ENCODE measurements at places on chromosomes 16 and 17. TPM values are rescaled to one million over a fixed set of nuclear protein-coding genes. Genes with fewer than 3 reads are reported as not detected.

Gene CDYL2
- total RNA-seq: 2.9 TPM

DNA sequence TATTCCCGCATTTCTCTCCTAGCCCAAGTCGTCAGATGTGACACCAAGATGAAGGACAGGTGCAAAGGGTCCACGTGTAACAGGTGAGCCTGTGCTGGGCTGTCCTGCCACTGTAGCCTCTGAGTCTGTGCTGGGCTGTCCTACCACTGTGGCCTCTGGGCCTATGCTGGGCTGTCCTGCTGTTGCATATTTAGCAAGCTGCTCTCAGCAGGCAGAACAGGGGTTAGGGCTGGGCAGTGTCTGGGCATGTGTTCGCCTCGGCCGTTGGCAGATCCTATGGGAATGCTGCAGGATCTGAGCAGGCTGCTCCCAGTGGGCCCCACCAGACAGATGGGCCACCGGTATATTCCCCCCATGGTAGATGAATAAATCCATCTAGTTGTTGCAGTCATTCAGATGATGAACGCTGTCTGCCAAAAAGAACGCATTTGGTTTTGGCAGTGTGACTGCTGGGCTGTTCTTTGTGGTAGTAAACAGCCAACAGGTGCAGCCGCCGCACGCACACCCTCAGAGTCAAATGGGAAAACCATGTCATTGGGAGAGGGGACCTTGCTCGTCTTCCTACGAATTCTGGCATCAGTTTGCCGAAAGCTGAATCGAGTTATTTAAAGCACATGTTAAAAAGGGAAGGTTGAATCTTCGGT lies 49.2 kb downstream of the CRISPLD2 start:
- H3K27ac ChIP-seq: no peak overlapping the region
- no peaks in the 10 kb centered on the region for H3K27me3 ChIP-seq
- no peaks in the 10 kb centered on the region for H3K36me3 ChIP-seq
- no peak overlapping the region for H3K4me3 ChIP-seq
- no peaks in the 10 kb centered on the region for H3K4me1 ChIP-seq

GRCh38 chr16:85935974-85936760 lies 37.2 kb downstream of the IRF8 start:
- no peak overlapping the region for H3K27ac ChIP-seq
- H3K4me3 ChIP-seq: no peak overlapping the region
- H3K27me3 ChIP-seq: no peaks in the 10 kb centered on the region
- DNase-seq: no peak
- H3K36me3 ChIP-seq: no peaks in the 10 kb centered on the region

DNA sequence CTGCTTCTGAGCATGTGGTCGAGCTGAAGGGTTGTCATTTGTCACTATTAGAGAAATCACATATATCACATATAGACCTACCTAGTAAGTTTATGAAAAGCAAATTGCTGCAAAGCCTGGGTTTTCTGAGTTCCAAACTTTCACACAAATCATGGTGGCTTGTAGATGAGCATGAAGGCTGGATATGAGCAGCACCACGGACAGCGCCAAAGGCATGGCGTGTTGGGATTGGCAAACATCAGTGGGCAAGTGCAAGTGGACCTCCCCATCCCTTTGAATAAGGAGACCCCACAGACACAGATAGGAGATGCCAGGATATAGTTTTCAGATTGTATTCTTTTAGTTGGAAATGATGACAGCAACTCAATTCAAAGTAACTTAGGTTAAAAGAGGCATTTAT lies 77.6 kb upstream of the CACNG3 start:
- H3K27ac ChIP-seq: no peak overlapping the region
- no peak overlapping the region for H3K4me3 ChIP-seq
- no peak for DNase-seq
- no peaks in the 10 kb centered on the region for H3K36me3 ChIP-seq
- H3K27me3 ChIP-seq: no peaks in the 10 kb centered on the region

Gene TBX6
- not detected for total RNA-seq

Gene SULT1A3
- 1.8 TPM for total RNA-seq

GRCh38 chr17:45038728-45039634 lies 12.5 kb downstream of the DCAKD start:
- no peak overlapping the region for H3K27ac ChIP-seq
- H3K27me3 ChIP-seq: no peaks in the 10 kb centered on the region
- peak; percentile 47 for DNase-seq

- H3K4me3 ChIP-seq: no peak overlapping the region
- H3K27ac ChIP-seq: no peak overlapping the region
- no peaks in the 10 kb centered on the region for H3K36me3 ChIP-seq
- no peaks in the 10 kb centered on the region for H3K27me3 ChIP-seq
- no peak for DNase-seq
Measured at GRCh38 chr17:7992516-7992915, 9.9 kb upstream of the GUCY2D start.

DNA sequence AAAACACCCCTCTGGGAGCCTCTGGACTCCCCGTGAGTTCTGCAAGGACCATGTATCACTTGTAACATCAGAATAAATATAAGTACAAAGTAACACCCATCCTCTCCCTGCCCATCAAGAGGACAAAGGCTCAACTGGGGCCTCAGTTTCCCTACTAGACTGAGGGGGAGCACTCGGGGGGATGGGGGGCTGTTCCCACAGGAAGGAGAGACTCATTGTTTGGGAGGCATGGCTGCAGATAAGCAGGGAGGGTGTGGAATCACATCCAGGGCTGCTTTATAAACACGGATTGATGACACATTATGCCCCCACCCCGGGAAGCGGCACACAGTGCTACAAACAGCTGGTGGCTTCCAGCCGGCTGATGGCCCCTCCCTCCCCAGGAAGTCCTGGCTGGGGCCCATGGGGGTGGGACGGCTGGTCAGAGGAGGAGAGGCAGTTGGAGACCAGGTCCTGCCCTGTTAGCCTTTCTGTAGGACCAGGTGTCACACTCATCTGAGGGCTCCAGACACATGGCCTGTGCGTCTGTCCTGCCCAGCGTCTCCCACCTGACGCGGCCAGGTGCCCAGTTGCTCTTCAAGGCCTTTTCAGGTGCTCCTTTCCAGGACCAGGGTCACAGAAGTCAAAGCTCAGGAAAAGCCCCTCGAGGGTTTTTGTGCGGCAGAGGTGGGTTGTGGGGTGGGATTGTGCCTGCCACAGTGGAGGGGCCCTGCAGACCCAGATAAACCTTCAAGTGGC lies 1.3 kb upstream of the MPG start:
- no peak overlapping the region for H3K4me3 ChIP-seq
- H3K27ac ChIP-seq: peak overlapping the region; percentile 93
- peaks cover 5% of the 10 kb centered on the region for H3K4me1 ChIP-seq

Gene CCL8
- total RNA-seq: not detected

Gene MYOCD
- total RNA-seq: 3.3 TPM

Gene NEURL4
- total RNA-seq: 42.5 TPM

Gene PLA2G10
- total RNA-seq: not detected

GRCh38 chr17:9977180-9977575 lies 72.1 kb upstream of the RCVRN start:
- H3K27me3 ChIP-seq: no peaks in the 10 kb centered on the region
- H3K4me1 ChIP-seq: no peaks in the 10 kb centered on the region
- no peak overlapping the region for H3K4me3 ChIP-seq
- H3K36me3 ChIP-seq: no peaks in the 10 kb centered on the region
- DNase-seq: no peak
- H3K27ac ChIP-seq: no peak overlapping the region

DNA sequence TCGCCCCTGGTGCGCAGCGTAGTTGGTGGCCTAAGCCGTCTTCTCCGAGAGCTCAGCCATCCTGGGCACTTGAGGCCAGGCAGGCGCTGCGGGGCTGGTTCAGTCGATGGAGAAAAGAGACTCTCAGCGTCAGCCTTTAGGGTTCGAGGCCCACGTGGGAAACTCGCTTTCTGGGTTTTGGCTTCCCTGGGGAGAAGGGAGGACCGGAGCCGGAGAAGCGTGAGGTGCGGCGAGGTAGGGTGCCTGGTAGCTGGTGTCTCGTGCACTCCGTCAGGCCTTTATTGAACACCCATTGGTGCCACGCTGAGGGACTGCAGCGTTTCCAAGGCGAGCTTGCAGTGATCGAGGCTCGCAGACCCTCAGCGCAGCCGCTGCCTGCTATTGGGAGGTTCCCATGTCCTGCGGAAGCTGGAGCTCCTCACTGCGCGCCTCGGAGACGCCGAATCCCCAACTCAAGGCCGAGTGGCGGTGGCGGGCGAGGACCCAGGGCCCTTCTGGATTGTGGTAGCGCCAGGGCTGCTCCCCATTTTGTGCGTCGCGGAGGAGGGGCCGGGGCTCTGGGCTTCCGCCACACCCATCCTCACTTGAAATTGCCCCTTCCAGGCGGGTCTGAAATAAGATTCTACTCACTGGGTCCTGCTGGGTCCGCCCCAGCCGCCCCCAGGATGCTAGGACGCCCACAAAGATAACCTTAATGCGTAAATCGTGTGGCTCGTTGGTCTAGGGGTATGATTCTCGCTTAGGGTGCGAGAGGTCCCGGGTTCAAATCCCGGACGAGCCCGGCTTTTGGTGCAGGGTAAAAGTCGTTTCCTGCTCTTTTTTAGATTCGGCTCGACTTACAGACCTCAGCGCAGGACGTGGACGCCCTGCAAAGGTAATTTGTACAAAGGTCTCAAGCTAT lies 1.2 kb downstream of the OR1F1 start:
- H3K4me3 ChIP-seq: no peak overlapping the region
- H3K27ac ChIP-seq: no peak overlapping the region
- H3K36me3 ChIP-seq: no peaks in the 10 kb centered on the region
- H3K27me3 ChIP-seq: peaks cover 73% of the 10 kb centered on the region
- DNase-seq: no peak

Gene TNP2
- not detected for total RNA-seq

Gene CRHR1
- total RNA-seq: 4.6 TPM

- H3K27ac ChIP-seq: no peak overlapping the region
- no peaks in the 10 kb centered on the region for H3K27me3 ChIP-seq
Measured at GRCh38 chr16:75658175-75658574, 10.6 kb downstream of the TERF2IP start.

- H3K4me3 ChIP-seq: no peak overlapping the region
- no peak overlapping the region for H3K27ac ChIP-seq
- no peaks in the 10 kb centered on the region for H3K27me3 ChIP-seq
- no peaks in the 10 kb centered on the region for H3K4me1 ChIP-seq
Measured at GRCh38 chr16:84237994-84238750, 1.6 kb downstream of the KCNG4 start.

GRCh38 chr16:2497116-2497630 lies 16.6 kb upstream of the ATP6V0C start:
- H3K4me3 ChIP-seq: no peak overlapping the region
- no peaks in the 10 kb centered on the region for H3K27me3 ChIP-seq
- H3K36me3 ChIP-seq: no peaks in the 10 kb centered on the region
- no peak for DNase-seq
- H3K4me1 ChIP-seq: no peaks in the 10 kb centered on the region
